Stimulated activated CD8-positive, alpha-beta memory T cell treated with anti-CD3 and anti-CD28 coated beads, Interleukin-7, amount 100 ng/mL, for 1 hour (primary cell): ENCODE measurements at places on chromosomes 3 and 15.

DNA sequence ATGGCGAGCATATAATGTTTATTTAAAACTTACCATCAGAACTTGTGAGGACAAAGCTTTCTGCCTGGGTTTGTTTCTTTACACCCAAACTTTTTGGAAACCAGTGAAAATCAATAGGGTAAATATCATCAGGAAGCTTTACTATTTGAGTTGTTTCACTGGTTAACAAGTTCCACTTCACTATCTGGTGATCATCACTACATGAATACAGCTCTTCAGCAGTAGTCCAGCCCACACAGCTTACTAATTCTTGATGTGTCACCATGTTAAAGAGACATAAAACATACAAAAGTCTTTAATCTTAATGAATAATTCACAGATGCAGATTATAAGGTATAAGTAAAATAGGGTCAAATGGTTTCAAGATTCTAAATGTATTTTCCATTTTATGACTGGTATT, 17.6 kb downstream of the IFT80 start:
- DNase-seq = no peak

DNA sequence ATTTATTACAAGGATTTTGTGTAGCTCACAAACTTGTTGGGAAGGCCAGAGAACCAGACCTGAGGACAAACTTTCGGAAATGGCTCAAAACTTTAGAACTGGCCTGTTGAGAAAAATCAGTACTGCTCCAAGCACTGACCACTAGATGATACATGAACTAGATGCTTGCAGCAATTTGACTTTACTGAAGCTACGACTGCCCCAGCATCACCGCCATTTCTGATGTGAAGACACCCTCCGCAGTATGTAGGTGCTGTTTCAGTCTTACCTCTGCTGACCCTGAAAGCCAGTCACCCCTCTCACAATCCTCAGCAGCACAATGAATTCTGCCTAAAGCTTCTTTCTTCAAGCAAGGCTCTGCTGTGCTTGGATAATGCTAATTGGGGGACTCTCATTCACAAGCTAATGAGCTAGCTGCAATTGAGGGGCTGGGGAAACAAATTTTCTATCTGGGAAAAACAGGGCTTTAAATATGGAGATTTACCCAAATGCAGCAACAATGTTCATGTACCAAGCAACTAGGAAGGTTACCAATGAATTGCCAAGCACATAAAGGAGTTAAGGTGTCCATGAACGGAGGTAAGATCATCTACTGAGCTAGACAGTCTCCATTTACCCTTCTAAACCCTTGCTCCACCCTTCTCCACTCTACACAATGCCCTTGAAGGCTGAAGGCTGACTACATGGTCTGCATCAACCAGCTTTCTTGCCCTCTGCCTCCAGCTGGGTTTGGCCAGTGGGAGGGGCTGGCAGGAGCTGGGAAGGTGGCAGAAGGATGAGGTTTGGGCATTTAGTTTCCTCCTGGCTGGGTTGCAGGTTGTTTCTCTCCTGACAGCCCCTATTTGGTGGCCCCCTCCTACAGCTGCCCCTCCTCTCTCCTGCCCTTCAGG, 53.2 kb upstream of the FSTL1 start:
- no peak for DNase-seq

DNA sequence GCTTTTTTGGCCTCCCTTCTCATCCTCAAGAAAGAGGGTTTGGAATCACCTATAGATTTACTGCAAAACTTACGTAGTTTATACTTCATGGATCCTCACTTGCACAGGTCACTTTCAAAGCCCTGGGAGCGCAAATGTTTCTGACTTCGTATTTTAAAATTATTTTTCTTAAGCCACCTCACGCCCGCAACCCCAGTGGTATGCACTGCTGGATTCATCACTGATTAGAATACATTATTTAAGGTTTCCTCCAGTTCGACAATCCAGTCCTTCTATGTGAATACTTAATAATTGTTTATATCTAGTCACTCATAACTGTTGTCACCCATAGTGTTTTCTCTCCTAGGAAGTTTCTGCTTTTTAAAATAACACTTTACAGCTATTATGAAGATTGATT, 339.9 kb downstream of the CHL1 start:
- no peak for DNase-seq

DNA sequence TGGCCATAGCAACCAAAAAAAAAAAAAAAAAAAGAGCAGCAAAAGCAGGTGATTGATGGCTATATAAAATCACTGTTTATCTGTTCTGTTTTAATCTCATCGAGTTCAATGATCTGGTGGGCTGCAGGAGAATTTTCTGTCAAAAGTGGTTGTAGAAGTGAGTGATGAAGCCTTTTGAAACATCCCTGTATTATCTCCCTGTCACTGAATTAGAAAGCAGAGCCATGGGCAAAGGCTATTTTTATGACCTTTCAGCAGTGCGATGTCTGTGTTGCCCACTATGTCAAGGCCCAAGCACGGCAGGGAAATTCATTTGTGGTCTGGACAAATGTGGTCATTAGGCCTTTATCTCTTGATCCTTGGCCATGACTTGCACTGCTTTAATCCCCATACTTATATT, 59.9 kb downstream of the OTOL1 start:
- DNase-seq = no peak

- no peak for DNase-seq
Measured at GRCh38 chr15:87732976-87733375, 523.6 kb downstream of the NTRK3 start.

- DNase-seq = no peak
Measured at GRCh38 chr3:30894521-30895251, at the start of gene GADL1. GADL1 (minus strand) TSS chr3:30894661; CDS start chr3:30894614, 47 bp downstream.

- DNase-seq = no peak
Measured at GRCh38 chr15:95345867-95346266, 984.6 kb upstream of the NR2F2 start.

DNA sequence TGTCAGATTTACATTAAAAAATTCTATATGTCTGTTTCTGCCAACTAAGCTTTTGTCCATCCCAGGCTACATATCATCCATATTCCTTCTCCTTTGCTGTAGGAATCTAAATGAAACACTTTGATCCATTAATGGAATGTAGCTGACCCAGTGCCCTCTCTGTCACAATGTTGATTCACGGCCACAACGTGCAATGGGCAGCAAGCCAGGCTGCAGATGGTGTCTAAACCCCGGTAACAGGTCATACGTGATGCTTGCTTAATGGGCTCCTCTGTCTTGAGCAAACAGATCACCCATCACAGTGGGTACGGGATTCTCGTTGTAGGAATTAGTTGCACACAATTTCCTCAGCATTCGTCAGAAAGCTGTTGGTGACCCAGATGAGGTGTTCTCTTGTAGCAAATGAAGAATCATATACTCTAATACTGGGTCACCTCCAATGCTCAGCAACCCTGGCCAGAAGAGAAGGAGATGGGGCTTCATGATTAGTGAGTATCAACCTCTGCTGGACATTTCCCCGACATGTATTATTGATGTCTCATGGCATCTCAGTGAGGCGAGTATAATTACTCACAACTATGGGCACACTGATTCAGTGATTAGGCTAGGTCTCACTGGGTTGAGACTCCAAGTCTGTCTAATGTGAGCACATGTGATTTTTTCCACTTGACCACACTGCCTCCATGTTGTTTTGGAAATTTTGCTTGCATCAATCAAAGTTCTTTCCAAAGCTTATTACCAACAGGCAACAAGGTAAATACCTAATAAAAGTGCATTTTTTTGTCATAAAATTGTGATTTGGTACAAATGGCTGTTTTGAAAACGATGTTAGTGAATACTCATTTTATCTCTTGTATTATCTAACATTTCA, 12.9 kb upstream of the DCBLD2 start:
- no peak for DNase-seq

DNA sequence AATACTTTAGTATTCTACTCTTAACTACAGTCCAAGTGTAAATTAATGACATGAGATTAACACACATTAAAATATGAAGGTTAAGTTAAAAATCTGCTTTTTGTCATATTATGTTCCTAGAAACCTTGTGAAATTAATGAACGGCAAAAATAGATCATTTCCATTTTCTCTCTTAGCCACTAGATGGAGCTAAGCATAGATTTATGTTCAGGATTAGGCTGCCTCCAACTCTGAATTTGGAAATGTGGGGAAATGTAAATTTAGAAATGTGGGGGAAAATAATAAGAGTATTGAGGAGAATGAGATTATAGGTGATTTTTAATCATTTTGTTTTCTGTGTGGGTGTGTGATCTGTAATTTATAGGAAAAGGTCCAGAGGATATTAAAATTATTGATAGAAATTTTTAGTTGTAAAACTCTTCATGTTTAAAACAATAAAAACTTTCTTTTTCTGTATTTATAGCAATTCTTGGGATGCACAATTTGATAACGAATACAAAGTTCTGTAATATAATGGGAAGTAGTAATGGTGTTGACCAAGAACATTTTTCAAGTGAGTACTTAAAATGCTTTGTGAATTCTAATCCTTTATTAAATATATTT, 59.2 kb downstream of the TMOD3 start:
- DNase-seq = no peak

DNA sequence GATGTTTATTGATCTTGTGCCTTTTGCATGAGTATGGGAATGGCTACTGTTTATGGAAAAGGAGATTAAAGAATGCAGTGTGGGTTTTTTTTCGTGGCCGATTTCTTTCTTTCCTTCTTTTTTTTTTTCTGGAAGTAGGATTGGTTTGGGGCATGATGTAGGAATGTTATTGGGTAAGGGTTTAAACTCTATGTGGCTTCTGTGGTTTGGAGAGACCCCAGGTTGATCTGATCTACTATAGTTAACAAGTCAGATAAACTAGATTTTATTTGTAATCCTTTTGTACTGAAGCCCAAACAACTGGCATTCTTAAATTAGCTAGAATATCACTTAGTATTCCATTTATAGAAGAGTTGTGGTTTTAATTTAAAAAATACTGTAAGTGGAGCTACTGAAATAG, 304.8 kb downstream of the LPP start:
- no peak for DNase-seq

GRCh38 chr15:22958487-22959280, 21.5 kb downstream of the CYFIP1 start:
- no peak for DNase-seq

GRCh38 chr3:103002425-103003176, 567.8 kb downstream of the ZPLD1 start:
- DNase-seq = no peak

GRCh38 chr3:128569756-128570155, 76.8 kb upstream of the GATA2 start:
- DNase-seq = no peak

GRCh38 chr3:144585953-144586352, 614.3 kb downstream of the DIPK2A start:
- no peak for DNase-seq

GRCh38 chr3:146100180-146100579, 60.8 kb downstream of the PLOD2 start:
- DNase-seq = no peak

DNA sequence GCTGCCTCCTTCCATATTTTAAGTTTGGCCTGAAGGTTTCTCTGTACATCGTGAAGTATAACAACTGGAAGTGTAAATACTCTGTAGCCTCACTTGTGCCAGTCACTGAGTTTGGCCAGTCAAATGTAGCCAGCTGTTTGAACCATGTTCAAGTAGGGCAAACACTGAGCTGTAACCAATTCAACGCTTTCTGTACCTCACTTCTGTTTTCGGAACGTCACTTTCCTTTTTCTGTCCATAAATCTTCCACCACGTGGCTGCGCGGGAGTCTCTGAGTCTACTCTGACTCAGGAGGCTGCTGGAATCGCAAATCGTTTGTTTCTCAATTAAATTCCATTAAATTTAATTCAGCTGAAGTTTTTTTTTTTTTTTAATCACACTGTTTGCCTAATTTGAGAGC, 88.8 kb upstream of the RARB start:
- no peak for DNase-seq

- no peak for DNase-seq
Measured at GRCh38 chr3:141086188-141086587, 35.0 kb downstream of the SPSB4 start.

- no peak for DNase-seq
Measured at GRCh38 chr15:101023501-101024072, 104.4 kb downstream of the LRRK1 start.

- no peak for DNase-seq
Measured at GRCh38 chr3:188689101-188689574, 482.6 kb upstream of the TPRG1 start.

GRCh38 chr3:194938845-194939531, 253.3 kb downstream of the FAM43A start:
- no peak for DNase-seq

GRCh38 chr3:59313365-59313764, 263.5 kb upstream of the CFAP20DC start:
- no peak for DNase-seq

DNA sequence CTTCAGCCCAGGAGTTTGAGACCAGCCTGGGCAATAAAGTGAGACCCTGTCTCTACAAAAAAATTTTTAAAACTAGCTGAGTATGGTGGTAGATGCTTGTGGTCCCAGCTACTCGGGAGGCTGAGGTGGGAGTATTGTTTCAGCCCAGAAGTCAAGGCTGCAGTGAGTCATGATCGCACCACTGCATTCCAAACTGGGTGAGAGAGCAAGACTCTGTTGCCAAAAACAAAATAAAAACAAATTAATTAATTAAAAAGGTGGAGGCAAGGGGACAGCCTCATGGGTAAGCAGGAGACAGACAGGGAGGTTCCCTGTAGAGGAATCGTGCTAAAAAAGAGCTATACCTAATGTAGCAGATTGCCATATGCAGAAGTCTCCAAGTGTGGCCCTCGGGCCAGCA, 12.6 kb downstream of the HAPLN3 start:
- no peak for DNase-seq

- DNase-seq = no peak
Measured at GRCh38 chr3:184836090-184836822, 24.3 kb downstream of the VPS8 start.

DNA sequence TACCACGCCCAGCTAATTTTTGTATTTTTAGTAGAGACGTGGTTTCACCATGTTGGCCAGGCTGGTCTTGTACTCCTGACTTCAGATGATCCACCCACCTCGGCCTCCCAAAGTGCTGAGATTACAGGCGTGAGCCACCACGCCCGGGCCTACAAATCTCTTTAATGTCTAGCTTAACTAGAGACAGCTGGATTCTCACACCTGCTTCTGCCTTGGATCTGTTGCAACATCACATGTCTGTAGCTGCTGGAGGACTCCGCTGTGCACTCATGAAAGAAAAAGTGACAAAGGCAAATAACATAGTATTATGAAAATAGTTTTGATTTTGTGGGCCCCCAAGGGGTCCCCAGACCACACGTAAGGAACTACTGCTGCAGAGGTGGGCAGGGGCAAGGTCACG, 85.9 kb downstream of the NCEH1 start:
- DNase-seq = no peak
